SK-N-MC (cell line): ENCODE measurements at places on chromosomes 7 and 10.

- no peak for DNase-seq
These were observed 992 bp upstream of the IGF2BP3 start for GRCh38 chr7:23471106-23471859.

- DNase-seq, result no peak
These were observed 11.7 kb upstream of the ZNF680 start for GRCh38 chr7:64574540-64575099.

DNA sequence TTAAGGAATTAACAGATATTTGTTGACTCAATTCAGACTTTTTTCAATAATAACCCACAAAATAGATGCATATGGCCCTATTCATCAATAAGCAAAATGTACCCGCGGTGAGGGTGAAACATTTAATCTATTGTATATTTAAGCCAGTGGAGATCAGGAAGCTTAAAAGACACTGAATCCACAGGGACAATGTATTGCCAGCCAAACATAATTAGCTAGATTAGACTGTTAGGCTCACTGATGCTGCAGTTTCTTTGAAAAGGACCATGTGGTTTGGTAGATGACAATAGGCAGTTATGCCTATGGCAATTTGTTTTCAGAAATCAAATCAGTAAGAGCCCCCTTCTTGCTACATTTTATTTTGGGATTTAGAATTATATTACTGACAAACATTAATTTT is 87.3 kb upstream of the PLXDC2 start:
- DNase-seq, result no peak

- peak; percentile 56 for DNase-seq
These were observed 13.8 kb downstream of the CYTH3 start for GRCh38 chr7:6258440-6259182.

GRCh38 chr7:29482056-29482455 is 81.6 kb upstream of the PRR15 start:
- no peak for DNase-seq

DNA sequence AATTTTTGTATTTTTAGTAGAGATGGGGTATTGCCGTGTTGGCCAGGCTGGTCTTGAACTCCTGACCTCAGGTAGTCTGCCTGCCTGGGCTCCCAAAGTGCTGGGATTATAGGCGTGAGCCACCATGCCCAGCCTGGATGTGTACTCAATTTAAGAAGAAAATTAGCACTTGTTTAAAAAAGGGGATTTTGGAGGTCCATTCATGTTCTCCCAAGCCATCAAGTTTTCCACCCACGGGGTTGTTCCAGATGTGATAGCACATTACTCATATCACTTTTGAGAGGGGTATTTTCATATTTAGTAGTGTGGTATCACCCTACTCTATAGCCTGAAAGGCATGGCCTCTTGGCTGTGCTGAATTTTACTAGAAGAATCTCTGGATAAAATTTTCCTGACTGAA is 10.5 kb upstream of the SLC26A3 start:
- no peak for DNase-seq

- no peak for DNase-seq
These were observed 195.8 kb downstream of the RELN start for GRCh38 chr7:103793614-103794013.

DNA sequence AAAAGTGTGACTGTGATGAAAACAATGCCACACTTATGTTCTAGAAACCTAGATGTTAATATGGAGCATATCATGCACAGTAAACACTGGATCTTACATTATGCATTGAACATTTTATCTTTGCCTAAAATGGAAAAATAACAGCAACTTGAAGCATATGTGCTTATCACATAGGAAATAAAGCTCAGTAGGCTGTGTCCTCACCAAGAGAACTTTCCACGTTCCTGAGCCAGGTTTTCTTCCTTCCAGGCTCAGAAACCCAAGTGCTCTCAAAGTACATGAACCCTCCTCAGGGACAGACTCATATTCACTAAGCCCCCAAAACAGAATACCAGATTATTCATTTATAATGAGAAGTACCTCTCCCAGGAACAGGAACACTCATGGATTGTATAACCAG is 79.4 kb upstream of the PRKAR2B start:
- DNase-seq, result no peak

- no peak for DNase-seq
These were observed 41.3 kb upstream of the INHBA start for GRCh38 chr7:41744161-41744560.

DNA sequence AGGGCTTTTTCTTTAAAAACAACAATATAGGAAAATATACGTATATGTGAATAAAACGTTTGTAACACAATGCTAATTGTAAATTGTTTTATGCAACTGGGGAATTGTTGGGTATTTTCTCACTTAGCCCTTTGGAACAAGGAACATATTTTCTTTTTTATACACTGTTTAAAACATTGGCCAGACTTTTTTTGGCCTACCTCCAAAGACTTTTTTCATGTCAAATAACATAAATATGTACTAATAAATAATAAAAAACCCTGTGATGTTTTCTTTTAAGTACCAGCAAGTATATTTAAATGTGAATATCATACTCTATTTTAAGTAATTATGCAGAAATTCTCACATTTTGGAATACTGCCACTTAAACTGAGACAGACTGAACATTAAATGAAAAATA is 15.7 kb downstream of the TMEM106B start:
- DNase-seq, result no peak

- no peak for DNase-seq
These were observed 106.5 kb downstream of the HTR7 start for GRCh38 chr10:90751107-90751997.

- DNase-seq, result no peak
These were observed 137.0 kb downstream of the ETV1 start for GRCh38 chr7:13852281-13852968.

GRCh38 chr7:128404143-128404681 is 5.6 kb downstream of the IMPDH1 start:
- no peak for DNase-seq

- no peak for DNase-seq
These were observed 70.1 kb upstream of the CABCOCO1 start for GRCh38 chr10:61592581-61592980.

DNA sequence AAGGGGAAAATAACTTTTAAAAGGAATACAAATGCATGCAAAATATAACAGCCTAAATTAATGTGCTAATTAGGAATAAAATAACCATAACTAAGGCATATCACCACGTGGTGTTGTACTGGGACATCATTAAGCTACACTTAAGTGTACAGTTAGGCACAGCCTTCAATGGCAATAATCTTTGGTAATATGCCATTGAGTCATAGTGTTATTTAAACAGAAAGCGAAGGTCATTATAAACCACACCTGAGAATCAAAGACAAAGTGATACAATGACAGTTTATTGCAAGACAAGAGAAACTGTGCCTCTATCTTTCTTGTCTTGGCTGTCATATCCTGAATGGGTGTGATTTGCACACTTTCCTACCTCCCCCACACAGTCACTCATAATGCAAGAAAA is 30.5 kb upstream of the AUTS2 start:
- DNase-seq, result no peak

GRCh38 chr10:86878983-86879713 is 78.3 kb downstream of the MMRN2 start:
- no peak for DNase-seq

DNA sequence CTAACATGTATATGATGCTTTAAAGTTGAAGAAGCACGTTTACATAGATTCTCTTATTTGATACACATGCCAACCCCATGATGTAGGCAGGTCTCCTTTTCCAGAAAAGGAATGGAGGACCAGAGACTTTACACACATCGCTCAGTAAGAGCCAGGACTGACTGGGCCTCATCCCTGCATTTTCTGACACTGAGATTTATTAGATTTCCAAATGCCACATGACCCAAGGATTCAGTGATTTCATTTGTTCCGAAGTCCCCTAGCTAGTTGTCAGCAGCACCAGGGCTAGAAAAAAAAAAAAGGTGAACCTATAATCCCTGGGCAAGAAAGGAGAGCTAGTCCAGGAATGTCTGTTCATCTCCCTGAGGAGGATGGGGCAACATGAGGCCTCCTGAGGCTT is 143.3 kb upstream of the AGK start:
- DNase-seq, result no peak

- peak; percentile 3 for DNase-seq
These were observed 120.2 kb downstream of the RAB11FIP2 start for GRCh38 chr10:117926491-117926890.

GRCh38 chr7:18290223-18290622 is 205.3 kb upstream of the HDAC9 start:
- peak; percentile 39 for DNase-seq

DNA sequence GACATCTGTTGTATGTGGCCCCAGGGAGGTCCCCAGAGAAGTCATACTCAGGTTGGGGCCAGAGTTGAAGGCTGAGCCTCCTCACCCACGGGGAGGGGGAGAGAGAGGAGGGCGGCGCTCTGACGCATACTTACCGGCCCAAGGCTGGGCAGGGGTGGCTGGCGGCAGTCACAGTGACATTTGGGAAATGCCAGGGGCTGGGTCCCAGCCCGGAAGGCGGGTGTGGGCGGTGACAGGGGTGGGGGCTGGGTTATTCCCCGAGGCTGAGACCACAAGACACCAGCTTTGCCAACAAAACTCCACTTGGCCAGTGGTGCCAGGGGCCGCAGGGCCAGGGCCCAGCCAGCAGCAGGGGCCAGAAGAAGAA is 41.1 kb downstream of the RASGEF1A start:
- no peak for DNase-seq

DNA sequence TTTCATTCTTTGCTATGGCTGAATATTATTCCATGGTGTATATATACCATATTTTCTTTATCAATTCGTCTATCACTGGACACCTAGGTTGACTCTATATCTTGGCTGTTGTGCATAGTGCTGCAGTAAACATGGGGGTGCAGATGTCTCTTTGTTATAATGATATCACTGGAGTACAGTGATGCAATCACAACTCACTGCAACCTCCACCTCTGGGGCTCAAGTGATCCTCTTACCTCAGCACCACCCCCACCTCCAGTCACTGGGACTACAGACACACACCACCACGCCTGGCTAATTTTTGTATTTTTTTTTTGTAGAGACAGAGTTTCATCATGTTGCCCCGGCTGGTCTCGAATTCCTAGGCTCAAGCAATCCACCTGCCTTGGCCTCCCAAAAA is 15.6 kb downstream of the KLHL7 start:
- DNase-seq, result no peak

GRCh38 chr10:5933909-5934546 is 43.3 kb downstream of the IL15RA start:
- no peak for DNase-seq

DNA sequence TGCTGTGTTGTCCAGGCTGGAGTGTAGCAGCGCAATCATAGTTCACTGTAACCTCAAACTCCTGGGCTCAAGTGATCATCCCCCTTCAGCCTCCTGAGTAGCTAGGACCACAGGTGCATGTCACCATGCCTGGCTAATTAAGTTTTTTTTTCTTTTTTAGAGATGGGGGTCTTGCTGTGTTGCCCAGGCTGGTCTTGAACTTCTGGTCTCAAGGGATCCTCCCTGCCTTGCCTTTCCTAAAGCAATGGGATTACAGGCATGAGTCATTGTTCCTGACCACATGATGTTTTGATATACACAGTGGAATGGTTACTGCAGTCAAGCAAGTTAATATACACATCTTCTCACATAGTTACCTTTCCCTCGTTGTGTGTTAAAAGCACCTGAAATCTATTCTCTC is 140.3 kb downstream of the GPR85 start:
- no peak for DNase-seq

DNA sequence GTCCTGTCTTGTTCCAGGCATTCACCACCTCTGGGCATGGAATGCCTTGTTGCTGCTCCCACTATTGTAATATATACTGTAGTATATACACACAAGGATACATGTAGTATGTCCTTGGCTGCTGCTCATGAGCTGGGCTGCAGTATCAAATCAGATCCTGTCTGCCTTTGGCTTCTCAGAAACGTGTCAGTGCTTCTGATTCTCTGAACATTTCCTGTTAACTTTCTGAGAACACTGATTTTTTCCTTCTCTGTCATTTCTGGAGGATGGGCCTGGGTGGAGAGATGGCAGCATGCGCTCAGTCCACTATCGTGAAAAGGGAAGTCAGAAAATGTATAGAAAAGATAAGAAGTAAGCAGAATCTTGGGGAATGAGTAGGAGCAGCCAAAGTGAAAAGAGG is 12.2 kb downstream of the SFTPA2 start:
- DNase-seq, result no peak

DNA sequence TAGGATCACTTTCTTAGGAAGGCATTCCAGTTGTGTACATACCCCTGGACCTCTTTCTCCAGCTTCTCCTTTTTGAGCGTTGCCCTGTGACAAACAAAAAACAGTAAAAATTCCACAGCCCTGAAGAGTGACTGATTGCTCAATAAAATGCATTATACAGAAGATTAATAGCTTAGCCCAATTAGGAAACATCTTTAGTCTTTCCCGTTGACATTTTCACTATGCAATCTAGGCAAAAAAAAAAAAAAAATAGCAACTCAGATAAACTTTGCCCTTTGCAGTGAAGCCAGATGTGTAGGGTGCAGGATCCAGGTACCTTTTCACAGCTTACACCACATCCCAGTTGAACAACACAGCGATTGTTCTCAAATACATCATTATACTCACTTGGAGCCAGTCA is 17.9 kb downstream of the COL28A1 start:
- DNase-seq, result no peak
